ENCODE measurements at places on chromosomes 12 and 14.
A peak's percentile ranks its signal among the peaks of the same experiment; 100 is the strongest.

- DNase-seq: no peak
Observed at GRCh38 chr14:53545217-53545616, 392.1 kb upstream of the DDHD1 start.

DNA sequence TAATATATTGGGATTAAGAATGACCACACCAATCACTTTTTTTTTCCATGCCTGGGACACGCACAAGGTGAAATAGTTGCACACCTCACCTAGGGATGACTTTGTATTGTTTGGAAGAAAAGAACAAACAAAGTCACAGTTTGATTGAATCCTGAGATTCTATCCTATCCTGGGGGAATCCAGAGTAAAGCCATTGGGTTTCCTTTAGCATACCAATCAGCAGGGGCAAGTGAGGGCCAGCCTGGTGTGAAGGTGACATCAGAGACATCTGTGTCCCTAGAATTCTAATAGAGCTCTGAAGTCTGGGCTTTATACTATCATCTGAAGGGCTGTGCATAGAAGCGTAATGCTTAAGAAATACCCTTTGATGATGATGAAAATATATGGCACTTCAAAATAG is 199.9 kb downstream of the STXBP6 start:
- DNase-seq: no peak

DNA sequence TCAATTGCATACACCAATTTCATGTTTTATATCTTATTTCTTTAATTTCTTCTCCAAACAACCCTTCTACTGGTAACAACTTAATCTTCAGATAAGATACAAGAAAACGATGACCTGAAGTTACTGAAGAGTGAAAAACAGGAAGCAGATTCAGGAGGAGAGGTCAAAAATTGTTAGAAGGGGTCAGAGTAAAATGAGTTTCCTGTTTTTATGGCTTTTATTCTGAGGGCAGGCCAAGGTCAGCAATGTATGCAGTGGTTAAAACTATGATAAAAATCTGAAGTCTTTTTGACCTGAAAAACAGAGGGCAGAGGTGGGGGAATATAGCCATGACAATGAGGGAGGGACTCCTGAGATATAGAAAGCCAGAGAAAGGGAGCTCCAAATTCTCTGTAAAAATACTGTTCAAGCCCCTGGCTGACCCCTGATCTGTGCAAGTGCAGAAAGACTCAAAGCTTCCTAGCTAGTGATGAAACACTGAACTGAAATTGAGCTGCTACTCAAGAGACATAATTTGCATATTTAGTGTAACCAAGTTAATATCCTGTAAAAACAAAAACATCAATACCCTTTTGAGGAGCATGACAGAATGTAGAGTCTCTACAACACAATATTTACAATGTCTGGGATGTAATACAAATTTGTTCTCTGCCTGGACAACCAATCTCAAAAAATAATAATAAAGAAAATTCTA is 514.3 kb upstream of the SEL1L start:
- no peak for DNase-seq

GRCh38 chr12:102958073-102958829 is 777 bp downstream of the ASCL1 start:
- DNase-seq: no peak

DNA sequence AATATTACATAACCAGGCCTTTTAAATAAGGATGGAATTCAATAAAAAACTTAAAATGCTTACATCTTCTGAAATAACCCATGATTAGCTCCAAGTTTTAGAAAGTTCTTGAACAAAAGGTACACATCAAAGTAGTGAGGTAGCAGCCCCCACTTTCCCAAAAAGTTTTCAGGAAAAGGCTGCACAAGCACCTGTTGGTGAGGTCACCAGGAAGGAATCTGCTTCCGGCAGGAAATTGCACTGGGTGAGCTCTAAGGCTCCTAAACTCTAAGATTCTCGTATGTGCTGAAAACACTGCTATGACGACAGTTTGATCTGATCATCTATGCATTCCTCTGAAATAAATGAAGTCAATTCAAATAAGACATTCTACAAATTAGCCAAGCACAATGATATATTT is 34.3 kb upstream of the TTC7B start:
- no peak for DNase-seq

- no peak for DNase-seq
Observed at GRCh38 chr14:66842911-66843512, 335.1 kb downstream of the GPHN start.

DNA sequence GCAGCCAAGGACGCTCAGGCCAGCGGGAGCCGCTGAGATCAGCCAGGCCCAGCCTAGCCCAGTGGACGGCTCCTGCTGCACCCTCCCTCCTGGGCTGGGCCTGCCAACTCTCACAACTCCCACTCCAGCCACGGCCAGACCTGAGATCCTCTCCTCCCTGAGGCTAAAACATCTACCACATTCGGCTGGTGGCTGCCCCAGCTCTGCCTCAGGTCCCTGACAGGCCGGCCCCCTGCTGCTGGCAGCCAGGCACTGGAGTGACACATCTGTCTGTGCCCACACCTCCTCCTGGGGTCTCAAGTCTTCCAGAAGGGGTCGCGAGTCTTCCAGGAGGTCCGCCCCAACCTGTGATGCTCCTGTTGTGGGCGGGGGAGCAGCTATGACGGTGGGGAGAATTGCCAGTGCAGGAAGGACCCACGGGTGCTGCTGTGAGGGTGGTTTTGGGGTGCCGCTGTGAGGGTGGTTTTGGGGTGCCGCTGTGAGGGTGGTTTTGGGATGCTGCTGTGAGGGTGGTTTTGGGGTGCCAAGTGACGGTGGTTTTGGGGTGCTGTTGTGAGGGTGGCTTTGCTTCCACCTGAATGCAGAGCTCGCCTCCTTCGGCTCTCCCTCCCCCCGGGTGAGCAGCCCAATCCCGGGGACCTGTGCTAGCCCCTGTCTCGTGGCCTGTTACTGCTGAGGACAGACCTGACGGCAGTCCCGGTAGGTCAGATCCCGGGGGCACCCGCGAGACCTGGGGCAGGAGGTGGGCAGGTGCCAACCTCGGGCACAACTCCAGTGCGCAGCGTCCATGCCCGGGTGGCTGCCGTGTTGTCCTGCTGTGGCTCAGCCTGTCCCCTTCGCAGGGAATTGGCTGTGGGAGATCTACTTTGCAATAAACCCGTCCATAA is 27.5 kb upstream of the C14orf180 start:
- DNase-seq: no peak

- DNase-seq: no peak
Observed at GRCh38 chr14:81584495-81584894, 50.8 kb upstream of the SEL1L start.

DNA sequence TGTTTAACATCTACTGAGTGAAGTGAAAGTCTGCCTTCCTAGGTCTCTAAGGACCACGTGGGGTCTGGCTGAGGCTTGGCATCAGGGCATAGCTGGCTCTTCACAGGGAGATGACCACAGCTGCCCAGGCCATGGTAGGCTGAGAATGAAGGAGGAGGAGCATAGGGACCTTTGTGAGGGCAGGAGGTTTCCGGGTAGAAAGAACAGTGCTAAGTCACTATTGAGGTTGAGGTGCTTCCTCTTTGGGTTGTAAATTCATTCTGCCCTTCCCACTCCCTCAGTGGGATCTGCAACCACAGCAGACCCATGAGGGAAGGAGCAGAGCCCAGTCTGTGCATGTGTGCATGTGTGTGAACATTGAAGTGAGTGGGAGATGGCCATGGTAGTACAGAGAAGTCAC is 909.6 kb downstream of the VRK1 start:
- no peak for DNase-seq

- DNase-seq: no peak
Observed at GRCh38 chr14:51205486-51205885, 34.6 kb upstream of the TMX1 start.

DNA sequence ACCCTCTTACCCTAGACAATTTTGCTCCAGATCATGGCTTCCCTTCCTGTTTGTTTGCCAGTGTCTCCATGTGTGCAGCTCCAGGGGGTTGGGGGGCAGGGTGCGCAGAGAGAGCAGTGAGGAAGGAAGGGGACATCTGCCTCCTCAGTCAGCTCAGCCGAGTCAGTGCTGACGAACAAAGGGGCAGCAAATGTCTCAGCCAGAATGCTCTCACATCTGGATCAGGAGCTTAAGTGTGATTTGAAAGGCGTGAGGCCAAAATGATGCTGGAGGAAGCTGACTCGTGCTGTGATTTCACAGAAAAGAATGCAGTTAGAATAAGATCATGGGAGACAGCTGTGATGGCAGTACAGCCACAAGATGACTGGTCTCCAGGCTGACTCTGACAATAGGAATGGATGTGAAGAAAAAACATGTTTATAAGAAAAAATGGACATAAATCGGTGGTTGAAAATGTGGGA is 27.1 kb upstream of the CDK17 start:
- DNase-seq: peak; percentile 82

DNA sequence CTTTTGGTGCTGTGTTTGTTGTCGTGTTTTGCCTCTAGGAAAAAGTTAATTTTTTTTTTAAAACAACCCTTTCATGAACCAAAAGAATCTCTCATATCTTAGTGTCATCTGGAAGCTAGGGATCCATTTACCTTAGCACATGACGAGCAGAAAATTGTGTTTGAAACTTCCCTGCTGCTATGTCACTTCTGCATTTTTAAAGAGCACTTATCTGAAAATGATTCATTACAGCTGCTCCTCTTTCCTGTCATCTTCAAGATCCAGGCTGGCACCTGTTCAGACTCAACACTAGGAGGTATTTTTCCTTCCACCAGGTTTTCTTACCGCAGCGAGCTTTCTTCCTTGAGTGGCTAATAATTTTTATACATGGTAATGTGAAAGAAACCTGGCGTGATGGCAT is 67.0 kb downstream of the EML1 start:
- DNase-seq: no peak

DNA sequence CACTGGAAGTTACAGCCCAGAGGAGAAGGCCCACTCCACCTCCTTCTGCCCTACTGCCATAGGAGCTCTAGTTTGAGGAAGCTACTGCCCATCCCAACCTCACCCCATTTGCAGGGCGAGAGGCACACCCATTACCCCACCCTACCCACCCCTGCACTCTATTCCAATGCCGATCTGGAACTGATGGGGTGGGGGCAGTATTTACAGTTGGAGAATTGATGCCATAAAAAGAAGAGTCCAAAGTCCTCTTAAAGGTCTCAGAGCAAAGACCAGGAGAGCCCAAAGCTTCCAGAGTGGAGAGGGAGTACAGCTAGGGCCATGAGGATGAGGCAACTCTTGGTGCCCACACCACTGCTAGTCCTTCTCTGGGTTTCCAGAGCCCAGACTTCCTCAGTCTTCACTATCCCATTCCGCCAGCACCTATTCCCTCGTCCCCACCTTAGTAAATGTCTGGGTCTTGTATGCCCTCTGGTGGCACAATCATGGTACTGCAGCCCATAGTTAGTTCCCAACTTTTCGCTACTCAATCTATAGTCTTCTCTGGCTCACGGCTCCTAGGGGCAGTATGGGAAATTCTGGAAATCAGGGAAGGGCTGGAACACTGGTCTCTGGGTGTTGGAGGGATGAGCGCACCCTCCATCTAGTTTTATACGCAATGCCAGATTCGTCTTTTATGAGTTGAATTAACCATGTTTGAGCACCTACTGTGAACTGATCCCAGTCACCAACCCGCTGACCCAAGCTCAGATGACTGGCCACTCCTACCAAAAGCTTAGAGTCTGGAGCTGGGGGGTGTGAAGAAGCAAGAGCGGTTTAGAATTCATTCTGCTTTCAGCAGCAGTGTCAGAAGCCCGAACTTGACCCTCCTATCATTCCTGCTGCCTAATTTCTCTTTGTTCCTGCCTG is 6.9 kb upstream of the ADCY6 start:
- no peak for DNase-seq

DNA sequence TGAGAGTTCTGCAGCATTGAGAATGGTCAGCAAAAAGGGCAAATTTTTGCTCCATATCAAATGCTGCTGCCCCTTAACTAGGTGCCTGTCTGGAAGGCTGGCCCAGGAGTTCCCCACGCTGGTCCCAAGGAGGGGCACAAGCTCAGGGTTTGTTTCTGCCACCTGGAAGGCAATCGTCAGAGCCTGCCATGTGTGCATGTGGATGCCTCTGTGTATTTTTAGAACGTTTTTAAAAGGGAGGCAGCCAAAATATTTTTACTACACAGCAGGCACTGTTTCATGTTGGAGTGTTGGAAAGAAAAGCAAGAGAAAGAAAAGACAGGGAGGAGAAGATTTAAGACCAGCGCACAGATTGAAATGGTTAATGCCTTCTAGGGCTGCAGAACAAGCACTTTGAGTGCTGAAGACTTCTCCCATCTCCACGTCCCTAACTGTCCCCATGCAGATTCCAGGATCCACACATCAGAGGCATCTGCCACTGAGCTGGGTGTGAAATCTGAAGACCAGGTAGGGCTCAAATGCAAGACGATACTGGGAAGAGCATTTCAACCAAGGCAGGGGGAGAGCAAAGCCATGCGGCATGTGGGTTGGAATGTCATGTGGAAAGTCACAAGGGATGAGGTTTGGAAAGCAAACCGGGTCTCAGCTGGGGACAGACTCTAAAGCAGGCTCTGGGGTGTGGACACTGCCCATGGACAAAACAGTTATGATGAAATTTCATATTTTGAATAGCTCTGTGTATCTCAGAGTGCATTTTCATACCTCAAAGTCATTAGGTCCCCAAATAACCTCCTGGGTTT is 557.2 kb downstream of the BCL11B start:
- DNase-seq: no peak

GRCh38 chr12:102959391-102959790 is 1.9 kb downstream of the ASCL1 start:
- DNase-seq: no peak

DNA sequence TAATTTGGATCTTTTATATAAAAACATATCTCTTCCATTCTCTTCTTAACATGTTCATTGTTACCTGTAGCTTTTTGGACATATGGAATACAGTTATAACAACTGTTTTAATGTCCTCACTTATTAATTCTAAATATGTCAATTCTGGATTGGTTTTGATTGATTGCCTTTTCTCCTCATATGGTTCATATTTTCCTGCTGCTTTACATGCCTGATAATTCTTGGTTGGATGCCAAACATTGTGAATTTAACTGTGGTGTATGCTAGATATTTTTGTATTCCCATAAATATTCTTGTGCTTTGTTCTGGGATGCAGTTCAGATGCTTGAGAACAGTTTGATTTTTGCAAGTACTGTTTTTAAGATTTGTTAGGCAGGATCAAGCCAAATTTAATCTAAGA is 10.8 kb downstream of the C14orf132 start:
- DNase-seq: no peak

DNA sequence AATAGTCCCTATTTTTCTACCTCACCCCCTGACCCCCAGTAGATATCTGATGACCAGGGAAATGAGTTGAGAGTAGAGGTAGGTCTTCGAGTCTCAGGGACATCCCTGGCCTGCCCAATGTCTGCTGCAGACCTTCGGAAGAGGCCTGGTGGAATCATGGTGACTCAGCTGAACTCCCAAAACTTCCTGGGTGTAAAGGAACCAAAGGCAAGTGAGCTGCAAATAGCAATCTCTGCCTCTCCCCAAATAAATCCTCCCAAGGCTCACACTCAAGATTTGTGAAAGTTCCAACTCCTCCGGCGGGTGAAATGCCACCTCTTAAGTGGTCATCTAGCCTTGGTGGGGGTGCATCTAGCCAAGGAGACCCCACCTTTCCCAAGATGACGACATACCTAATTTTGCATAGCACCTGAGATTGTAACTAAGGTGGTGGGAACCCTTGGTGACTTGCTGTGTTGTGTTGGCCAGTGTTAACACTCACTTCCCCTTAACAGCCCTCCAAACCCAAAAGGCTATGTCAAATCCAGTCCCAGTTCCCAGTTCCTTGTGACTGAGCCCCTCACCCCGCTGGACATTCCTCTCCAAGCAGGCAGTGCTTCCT is 6.3 kb downstream of the ZFP36L1 start:
- DNase-seq: no peak

- no peak for DNase-seq
Observed at GRCh38 chr12:28104903-28105864, 85.1 kb upstream of the CCDC91 start.

GRCh38 chr12:87995581-87996178 is 33.5 kb downstream of the C12orf50 start:
- DNase-seq: peak; percentile 65

- no peak for DNase-seq
Observed at GRCh38 chr12:130226771-130227170, 64.5 kb downstream of the FZD10 start.
